ENCODE measurements at places on chromosomes 16 and 17. TPM values are rescaled to one million over a fixed set of nuclear protein-coding genes. Genes with fewer than 3 reads are reported as not detected.

Gene HS3ST3A1
- total RNA-seq, result 1.1 TPM

Gene KRTAP17-1
- not detected for total RNA-seq

Gene GP1BA
- total RNA-seq, result not detected

Gene ERI2
- total RNA-seq, result 18.4 TPM

Gene LPCAT2
- 0.12 TPM for total RNA-seq

Gene DNAH2
- not detected for total RNA-seq

Gene KCTD13
- 29.4 TPM for total RNA-seq

DNA sequence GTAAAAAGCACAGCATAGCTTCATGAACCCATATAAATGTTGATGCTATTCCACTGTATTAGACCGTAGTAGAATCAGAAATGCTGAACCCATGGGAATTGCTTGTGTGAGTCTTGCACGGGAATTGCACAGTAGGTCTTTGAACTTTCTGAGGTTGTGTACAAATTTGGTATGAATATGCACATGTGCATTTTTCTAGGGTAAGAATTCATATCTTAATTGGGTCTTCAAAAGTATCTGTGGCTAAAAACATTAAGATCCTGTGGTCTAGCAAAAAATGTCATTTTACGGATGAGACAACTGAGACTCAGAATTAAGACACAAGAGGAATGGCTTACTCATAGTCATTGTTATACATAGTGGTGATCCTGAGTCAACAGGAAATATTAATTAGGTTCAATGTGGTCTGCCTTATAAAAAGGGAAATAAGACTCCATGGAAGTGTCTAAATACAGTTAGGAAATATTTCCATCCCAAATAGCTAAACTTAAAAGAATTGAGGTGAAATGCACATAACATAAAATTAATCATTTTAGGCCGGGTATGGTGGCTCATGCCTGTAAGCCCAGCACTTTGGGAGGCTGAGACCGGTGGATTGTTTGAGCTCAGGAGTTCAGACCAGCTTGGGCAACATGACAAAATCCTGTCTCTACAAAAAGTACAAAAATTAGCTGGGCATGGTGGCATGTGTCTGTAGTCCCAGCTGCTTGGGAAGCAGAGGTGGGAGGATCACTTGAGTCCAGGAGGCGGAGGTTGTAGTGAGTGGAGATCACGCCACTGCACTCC is 22.8 kb downstream of the TAOK1 start:
- H3K27ac ChIP-seq, result no peak overlapping the region
- H3K36me3 ChIP-seq, result peaks cover 5% of the 10 kb centered on the region
- H3K4me3 ChIP-seq, result no peak overlapping the region
- DNase-seq, result no peak
- H3K4me1 ChIP-seq, result peaks cover 23% of the 10 kb centered on the region

GRCh38 chr17:71251951-71252350 is 868.9 kb upstream of the SOX9 start:
- no peak for DNase-seq
- H3K4me1 ChIP-seq, result no peaks in the 10 kb centered on the region
- no peaks in the 10 kb centered on the region for H3K27me3 ChIP-seq
- no peak overlapping the region for H3K27ac ChIP-seq
- H3K36me3 ChIP-seq, result no peaks in the 10 kb centered on the region

GRCh38 chr17:33140413-33141099 is 148.9 kb downstream of the SPACA3 start:
- no peak overlapping the region for H3K27ac ChIP-seq
- no peaks in the 10 kb centered on the region for H3K4me1 ChIP-seq
- DNase-seq, result no peak
- H3K27me3 ChIP-seq, result peaks cover 7% of the 10 kb centered on the region
- H3K4me3 ChIP-seq, result no peak overlapping the region

DNA sequence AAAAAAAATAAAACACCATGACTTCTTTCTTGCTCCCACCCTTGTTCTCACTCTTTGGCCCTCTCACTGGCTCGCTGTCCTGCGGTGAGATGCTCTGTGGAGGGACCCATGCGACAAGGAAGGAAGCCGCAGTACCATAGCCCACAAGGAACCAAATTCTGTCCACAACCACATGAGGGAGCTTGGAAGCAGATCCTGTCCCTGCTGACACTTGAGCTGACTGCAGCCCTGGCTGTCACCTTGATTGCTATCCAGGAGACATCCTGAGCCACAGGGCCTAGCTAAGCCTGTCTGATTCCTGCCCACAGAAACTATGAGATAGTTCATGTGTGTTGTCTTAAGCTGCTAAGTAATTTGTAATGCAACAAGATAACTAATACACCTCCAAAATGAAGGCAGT is 4.8 kb upstream of the MT2A start:
- no peak overlapping the region for H3K4me3 ChIP-seq
- DNase-seq, result peak; percentile 59
- H3K4me1 ChIP-seq, result peaks cover 23% of the 10 kb centered on the region
- peaks cover 5% of the 10 kb centered on the region for H3K27me3 ChIP-seq
- H3K27ac ChIP-seq, result no peak overlapping the region

GRCh38 chr16:66629856-66630255 is 25.4 kb downstream of the CMTM3 start:
- H3K36me3 ChIP-seq, result peaks cover 2% of the 10 kb centered on the region
- no peaks in the 10 kb centered on the region for H3K4me1 ChIP-seq
- no peaks in the 10 kb centered on the region for H3K27me3 ChIP-seq
- H3K4me3 ChIP-seq, result no peak overlapping the region

GRCh38 chr16:11638140-11638539 is 30.1 kb upstream of the SNN start:
- no peak overlapping the region for H3K4me3 ChIP-seq
- H3K36me3 ChIP-seq, result no peaks in the 10 kb centered on the region
- no peak for DNase-seq
- H3K27me3 ChIP-seq, result no peaks in the 10 kb centered on the region
- no peak overlapping the region for H3K27ac ChIP-seq

DNA sequence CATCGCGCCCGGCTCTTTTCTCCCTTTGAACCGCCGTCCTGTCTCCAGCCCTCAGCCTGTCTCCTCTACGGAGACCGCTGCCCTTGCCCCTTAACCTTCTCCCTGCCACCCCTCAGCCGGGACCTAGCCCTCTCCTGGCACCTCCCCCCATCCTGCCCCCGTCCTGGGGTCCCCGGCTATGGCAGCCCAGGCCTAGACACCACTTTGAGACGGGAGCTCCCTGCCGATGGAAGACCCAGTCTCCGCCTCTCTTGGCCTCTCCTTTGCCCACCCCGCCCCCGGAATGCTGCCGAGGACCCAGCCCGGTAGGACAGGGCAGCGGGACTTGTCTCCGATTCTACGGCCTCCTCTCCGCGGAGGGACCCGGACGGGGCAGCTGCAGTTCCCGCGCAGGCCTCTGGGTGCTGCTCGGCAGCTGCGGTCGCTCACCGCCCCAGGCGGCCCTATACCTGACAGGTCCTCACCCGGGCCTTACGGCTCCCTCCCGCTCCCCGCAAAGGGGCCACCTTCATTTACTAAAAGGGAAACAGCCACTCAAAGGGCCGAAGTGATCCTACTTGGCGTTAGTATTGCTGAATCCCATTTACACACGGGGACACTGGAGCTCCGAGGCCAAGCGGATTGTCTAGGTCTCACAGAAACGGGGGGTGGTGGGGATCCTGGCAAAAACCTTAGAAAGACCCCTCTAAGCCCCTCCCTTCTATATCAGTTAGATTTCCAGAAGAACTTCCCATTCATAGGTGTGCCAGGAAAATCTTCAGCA is 32.6 kb upstream of the TAC4 start:
- no peaks in the 10 kb centered on the region for H3K36me3 ChIP-seq
- peaks cover 32% of the 10 kb centered on the region for H3K27me3 ChIP-seq
- no peak overlapping the region for H3K27ac ChIP-seq

DNA sequence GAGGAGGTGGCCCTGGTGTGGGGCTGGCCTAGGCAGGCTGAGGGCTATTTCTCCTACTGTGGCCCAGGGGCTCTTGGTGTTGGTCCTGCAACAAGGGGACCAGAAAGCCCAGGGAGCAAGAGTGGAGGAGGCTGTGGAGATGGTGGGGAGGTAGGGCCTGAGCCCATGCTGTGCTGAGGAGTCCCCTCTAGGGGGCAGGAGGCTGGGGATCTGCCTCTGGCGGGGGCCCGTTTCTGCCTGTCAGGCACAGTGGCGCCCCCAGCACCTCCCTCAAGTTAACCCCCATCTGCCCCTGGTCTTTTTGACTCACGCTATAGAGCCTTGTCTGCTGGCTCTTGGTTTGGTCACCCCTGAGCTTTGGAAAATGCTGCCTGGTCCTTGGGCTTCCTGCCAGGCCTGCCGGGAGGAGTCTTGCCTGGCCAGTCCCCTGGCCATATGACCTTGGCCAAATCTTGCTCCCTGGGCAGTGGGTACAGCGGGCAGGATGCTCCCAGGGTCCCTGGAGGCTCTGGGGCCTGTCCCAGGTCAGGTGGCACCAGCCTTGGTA is 5.9 kb downstream of the BAIAP2 start:
- H3K4me3 ChIP-seq, result no peak overlapping the region
- H3K4me1 ChIP-seq, result peaks cover 3% of the 10 kb centered on the region
- DNase-seq, result no peak
- H3K27me3 ChIP-seq, result peaks cover 4% of the 10 kb centered on the region
- H3K27ac ChIP-seq, result no peak overlapping the region

- no peak for DNase-seq
- H3K36me3 ChIP-seq, result peaks cover 1% of the 10 kb centered on the region
- no peak overlapping the region for H3K27ac ChIP-seq
- H3K4me1 ChIP-seq, result peaks cover 76% of the 10 kb centered on the region
These were observed 27.1 kb downstream of the USP10 start for GRCh38 chr16:84726669-84727467.

DNA sequence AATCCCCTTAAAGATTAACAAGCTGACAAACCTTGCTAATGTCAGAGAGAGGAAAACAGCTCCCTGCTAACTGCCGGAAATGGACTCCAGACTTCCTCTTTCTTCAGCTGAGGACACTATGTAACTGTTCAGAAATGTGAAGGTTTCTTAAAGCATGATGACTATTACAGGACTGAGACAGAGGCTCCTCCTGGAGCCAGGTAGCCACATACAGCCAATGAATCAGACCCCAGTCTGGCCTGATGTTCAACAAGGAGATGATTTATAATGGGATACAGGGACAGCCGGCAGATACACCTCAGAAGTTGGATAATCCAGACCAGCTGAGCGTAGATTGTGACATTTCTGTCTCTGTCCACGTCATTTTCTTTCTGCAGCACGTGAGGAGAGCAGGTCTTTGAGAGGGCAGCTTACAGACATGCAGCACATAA is 216.2 kb downstream of the HS3ST3A1 start:
- H3K36me3 ChIP-seq, result no peaks in the 10 kb centered on the region
- H3K27me3 ChIP-seq, result peaks cover 3% of the 10 kb centered on the region
- no peak for DNase-seq
- no peak overlapping the region for H3K27ac ChIP-seq

Data from activated naive CD4-positive, alpha-beta T cell treated with anti-CD3 and anti-CD28 coated beads for 36 hours (primary cell).